Right ventricle myocardium inferior (tissue), 1 donor: ENCODE measurements at places on chromosomes 11 and 22. TPM values are rescaled to one million over a fixed set of nuclear protein-coding genes. Genes with fewer than 3 reads are reported as not detected.

The CLTCL1 gene
- 8.3 TPM for total RNA-seq

The BIRC2 gene
- total RNA-seq = 32.4 TPM

The BBOX1 gene
- not detected for total RNA-seq

The MS4A7 gene
- 14.5 TPM for total RNA-seq

The GGTLC3 gene
- total RNA-seq = not detected
